ENCODE measurements at places on chromosomes 5 and 9.

DNA sequence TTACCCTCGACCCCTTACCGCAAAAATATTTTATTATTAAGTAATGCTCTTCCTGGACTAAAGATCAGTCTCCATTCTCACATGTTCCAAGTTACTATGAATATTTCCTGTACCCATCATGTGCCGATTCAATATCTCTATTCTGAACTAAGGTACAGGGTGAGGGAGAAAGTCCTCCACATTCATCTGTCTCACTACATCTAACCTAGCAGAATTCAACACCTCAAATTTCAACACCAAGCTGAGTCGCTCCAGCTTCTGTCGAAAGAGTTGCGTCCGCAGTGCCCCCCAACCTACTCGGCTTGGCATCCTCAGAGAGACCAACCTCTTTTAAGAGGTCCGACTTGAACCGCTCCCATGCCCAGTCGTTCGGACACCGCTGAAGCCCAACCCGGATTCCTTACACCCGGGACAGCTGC lies 1.0 kb downstream of the CERT1 start:
- no peak for DNase-seq

DNA sequence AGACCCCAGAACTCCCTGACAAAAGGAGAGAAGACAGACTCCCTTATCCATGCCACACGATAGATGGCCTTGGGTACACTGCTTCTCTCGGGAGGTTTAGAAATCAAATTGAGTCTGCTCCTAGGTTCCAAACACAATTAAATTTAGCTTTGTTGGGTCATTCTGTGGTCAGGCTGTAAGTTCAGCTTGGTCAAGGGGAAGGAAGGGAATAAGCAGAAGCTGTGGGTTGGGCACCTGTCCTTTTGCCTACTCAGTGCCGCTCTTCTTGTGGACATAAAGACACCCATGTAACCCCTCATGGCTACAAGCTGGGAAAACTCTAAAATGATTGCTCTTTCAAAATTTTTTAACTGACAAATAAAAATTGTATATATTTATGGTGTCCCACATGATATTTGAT lies 19.1 kb upstream of the AK3 start:
- no peak for DNase-seq

GRCh38 chr9:128906741-128907140 lies 14.0 kb upstream of the PHYHD1 start:
- DNase-seq = no peak

DNA sequence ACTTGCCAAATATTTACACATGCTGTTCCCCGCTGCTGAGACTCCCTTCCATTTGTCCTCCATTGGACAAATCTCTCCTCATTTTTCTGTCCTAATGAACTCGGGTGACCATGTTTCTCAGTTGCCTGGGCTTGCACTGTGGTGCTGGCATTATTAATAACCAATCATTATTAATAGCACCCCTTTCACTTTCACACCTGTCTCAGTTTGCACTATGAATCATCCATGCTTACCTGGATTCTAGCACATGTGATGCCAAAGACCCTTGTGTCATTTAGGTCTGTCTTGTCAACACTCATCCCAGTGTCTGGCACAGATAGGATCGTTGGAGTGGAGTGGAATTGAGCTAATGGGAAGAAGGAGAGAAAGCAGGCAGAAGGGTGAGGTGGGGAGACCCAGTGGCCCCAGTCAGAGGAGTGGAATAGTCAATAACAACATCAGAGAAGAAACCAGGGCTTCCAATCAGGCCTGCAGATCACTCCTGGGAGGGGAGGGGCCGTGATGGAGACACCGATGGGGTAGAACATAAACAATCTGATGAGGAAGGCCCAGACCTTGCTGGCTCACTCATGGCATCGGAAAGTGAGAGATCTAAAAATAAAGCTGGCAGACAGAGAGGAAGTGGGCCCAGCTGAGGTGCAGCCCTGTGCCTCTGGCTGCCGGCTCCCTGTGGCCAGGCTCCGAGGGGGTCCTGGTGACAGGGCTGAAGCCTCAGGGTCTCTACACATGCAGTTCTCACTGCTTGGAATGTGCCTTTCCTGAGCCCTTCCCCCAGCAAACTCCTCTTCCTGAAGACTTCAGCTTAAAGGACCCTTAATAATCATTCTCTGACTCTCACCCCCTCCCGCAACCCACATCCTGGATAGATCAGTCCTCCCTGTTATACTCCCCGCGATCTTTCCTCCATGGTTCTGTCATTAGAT lies 33.5 kb upstream of the CRB2 start:
- peak; percentile 62 for DNase-seq

DNA sequence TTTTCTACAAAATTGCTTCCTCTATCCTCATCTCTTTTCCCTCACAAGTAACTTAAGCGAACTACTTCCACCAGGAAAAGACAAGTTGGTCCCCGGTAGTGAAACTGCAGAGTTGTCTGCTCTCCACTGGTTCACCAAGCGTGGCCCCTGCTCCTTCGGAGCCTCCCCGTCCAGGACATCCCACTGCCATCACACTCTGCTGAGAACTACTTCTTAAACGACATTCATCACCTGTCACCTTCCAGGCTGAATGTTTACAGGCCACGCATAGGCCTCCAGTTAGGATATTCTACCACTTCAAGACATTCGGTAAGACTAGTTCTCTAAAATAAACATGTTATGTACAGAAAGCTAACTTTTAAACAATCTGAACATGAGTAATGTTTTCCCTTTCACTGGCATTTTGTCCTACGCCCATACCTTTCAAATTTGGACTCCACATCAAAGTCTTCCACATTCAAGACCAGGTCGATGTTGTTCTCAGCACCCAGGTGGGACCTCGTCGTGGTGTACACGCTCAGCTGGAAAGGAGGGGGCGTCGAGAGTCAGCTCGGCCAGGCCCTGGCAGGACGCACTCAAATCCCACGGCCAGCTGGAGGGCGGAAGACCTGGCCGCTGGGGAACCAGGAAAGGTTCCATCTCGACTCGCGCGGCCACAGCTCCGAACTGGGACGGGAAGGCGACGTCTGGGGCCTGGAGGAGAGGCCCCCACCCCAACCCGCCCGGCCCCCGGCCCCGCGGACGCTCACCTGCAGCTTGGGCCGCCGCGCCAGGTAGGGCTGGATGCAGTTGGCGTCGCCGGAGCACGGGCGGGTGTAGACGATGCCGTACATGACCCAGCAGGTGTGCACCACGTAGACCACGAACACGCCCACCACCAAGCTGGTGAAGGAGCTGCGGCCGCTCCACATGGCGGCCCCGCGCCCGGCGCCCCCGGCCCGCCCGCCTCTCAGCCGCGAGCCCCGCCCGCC lies 683 bp downstream of the CLPTM1L start:
- DNase-seq = peak; percentile 15

Measured in stimulated activated CD4-positive, alpha-beta T cell treated with anti-CD3 and anti-CD28 coated beads, Interleukin-1b, Interleukin-23, amount 100 ng/mL, for 48 hours (primary cell).